ENCODE measurements at places on chromosomes 11 and 22.

- peak; percentile 52 for DNase-seq
Measured at GRCh38 chr11:8566613-8567210, 27.3 kb downstream of the STK33 start.

DNA sequence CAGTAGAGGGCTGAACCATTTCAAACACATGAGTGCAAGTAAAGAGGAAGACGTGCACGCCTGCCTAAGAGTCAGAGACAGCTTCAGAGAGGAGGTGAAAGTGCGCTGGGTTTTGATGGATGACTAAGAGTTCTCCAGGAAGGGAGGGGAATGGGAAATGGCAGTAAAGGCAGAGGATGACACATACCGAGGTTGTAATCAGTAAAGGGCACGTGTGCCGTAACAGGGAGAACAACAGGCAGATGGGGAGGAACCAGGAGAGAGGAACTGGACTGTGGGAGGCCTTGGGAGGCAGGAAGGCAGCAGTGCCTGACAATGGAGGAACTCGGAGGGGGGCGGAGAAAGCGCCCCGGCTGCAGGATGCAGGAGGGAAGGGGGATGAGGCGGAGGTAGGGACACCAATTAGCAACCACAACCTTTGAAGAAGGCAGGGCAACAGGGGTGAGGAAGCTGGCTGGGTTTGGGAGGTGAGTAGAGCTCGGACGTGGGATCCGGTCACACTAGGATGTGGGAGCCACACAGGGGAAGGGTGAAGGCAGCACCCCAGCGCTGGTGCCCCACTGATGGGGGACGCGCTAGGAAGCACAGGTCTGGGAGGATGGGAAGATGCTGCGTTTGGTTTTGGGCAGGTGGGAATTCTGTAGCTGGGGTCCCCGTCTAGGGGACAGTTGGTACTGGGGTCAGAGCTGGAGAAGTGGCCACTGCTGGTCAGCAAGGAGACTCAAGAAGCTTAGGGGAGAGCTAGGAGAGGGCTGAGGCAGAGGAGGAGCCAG lies 67.4 kb downstream of the SCUBE1 start:
- no peak for DNase-seq

DNA sequence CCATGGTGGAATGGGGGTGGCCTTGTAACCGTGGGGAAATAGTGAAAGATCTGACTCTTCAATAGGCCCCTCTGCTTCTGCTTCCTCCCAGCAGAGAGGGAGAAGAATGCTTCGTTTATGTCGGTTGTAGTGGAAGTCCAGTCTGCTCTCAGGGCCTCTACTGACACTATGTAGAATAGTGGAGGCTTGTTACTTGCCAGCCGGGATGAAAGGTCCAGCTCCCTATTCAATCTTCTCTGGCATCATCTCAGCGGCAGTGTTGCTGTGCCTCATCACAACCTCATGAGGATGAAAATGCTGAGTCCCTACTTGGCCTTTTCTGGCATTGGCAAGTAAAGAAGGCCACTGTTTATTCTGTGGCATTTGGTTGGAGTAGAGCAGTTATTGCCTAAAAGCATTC lies 820.9 kb upstream of the TENM4 start:
- DNase-seq = no peak

GRCh38 chr11:57175478-57175877 lies 6.3 kb upstream of the LRRC55 start:
- no peak for DNase-seq

GRCh38 chr11:35945137-35945518 lies 1.3 kb downstream of the LDLRAD3 start:
- no peak for DNase-seq

GRCh38 chr11:121389651-121390050 lies 62.5 kb upstream of the SORL1 start:
- DNase-seq = peak; percentile 15

DNA sequence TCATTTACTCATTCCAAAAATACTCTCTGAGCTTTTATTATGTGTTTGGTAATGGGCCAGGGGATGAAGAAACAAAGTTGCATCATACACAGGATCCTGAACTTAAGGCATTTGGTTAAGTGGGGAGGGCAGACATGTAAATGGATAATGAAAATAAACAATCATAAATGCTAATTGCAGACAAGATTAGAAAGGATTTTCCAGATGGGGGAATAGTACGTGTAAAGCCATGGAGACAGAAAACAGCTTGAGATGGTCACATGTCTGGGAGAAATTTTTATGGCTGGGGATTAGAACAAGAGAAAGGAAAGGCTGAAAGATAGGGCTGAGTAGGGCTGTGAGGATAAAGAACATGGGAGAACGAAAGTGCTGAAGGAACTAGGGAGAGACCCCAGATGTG lies 534.3 kb upstream of the LARGE1 start:
- no peak for DNase-seq

DNA sequence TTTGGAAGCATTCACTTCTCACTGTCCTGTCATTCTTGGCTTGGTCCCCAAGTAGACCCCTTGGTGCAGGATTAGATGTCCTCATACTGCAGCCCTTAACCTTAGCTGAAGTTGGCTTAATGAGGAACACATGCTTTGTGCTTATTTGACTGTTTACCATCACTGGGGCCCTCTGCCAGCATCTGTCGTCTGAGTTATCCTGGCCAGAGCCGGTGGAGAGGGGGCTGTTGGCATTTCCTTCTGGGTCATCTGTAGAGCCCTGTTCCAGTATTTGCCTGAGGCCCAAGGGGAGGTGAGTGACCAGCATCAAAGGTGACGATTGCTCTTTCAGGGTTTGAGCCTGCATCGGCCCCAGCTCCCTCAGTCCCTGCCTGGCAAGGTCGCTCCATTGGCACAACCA lies 126.4 kb upstream of the RASSF10 start:
- peak; percentile 33 for DNase-seq

- peak; percentile 25 for DNase-seq
Measured at GRCh38 chr11:101453682-101454081, 130.1 kb downstream of the TRPC6 start.

DNA sequence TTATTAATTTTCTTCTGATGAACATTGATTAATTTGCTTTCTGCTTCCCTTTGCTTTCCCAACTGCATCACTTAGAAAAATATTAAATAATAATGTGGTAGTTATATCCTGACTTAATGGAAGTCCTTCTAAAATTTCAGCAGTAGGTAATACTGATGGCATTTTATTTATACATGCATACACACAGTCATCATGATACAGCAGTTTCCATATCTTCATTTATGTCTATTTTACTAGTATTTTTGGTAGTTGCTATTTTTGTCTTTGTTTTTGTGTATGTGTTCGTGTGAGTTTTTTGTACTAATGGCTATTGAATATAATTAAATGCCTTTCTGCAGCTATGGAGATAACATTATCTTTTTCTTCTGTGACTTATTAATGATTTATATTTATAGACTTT lies 484.7 kb upstream of the CNTN5 start:
- DNase-seq = no peak

DNA sequence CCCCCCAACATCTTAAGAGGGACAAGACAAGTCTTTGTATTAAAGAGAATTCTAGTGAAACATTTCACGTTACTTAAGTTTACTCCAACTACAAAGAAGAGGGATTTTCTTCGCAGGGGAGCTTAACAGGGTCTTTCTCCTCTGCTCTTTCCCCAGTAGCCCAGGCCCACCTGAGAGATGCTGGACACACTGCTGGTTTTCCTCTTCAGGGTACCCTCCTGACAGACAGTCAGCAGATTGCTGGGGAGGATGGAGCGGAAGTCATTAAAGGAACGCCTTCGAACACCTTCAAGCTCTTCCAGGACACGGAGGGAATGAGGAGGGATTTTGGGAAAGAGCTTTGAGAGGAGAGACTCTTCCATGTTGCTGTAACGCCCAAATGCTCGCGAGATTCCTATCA lies 39.1 kb downstream of the PI4KA start:
- no peak for DNase-seq

- no peak for DNase-seq
Measured at GRCh38 chr22:50470491-50470890, 4.3 kb downstream of the SBF1 start.

DNA sequence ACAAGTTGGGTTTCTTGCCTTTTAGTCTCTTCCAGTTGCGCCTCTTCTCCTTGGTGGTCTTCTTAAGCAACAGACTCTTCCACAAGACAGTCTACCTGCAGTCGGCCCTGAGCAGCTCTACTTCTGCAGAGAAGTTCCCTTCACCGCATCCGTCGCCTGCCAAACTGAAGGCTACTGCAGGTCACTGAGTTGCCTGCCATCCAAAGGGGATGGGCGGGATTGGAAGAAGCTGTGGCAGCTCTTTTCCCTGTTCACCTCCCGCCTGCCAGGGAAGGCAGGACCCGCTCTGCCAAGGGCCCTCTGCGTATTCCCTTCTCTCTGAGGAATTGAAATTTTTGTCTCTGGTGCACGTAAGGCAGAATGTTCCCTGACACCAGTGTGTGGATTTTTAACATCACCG lies 9.2 kb upstream of the STT3A start:
- DNase-seq = no peak

Data from AG10803 (cell line).